ENCODE measurements at places on chromosomes 2 and 18.

DNA sequence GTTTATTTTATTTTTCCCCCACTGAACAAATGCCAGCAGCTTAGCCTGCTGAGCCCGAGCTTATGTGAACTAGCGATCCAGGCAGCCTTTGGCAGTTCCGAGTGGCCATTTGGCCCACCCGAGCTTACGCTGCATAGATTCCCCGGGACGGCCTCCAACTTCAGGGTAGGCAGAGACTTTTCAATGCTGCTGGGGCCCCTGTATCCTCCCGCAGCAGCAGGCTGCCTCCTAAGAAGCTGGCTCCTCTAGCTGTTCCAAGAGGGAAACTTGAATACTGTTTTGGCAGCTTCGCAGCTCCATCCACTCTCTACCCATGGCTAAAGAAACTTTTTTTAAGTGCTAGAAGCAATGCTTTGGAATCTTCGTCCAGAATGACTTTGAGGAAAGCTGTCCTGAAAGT, 295.2 kb downstream of the SS18 start:
- no peak for DNase-seq

GRCh38 chr2:18282026-18282425, 278.4 kb downstream of the RDH14 start:
- DNase-seq, result no peak

GRCh38 chr2:22867973-22868372, 517.0 kb upstream of the KLHL29 start:
- no peak for DNase-seq

- no peak for DNase-seq
These were observed 59.7 kb upstream of the PDK1 start for GRCh38 chr2:172496160-172496608.

- no peak for DNase-seq
These were observed 62.7 kb upstream of the GATA6 start for GRCh38 chr18:22106536-22107292.

GRCh38 chr2:157459486-157459885, 15.6 kb upstream of the CYTIP start:
- DNase-seq, result no peak

DNA sequence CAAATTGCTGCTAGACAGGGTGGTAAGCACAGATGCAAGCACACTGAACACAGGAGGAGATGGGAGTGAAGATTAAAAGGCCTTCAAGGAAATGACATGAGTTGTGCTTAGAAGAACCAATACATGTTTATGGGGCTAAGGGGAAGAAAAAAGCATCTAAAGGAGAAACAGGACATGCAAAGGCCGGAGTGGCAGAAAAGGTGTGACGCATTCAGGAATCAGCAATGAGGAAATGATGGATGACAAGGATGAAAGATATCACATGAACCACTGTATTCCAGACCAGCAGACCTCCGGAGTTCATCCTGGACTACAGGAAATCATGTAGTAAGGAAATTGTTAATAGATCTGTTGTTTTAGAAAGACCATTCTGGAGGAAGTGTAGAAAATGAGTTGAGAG, 42.8 kb downstream of the PPP4R1 start:
- DNase-seq, result no peak

DNA sequence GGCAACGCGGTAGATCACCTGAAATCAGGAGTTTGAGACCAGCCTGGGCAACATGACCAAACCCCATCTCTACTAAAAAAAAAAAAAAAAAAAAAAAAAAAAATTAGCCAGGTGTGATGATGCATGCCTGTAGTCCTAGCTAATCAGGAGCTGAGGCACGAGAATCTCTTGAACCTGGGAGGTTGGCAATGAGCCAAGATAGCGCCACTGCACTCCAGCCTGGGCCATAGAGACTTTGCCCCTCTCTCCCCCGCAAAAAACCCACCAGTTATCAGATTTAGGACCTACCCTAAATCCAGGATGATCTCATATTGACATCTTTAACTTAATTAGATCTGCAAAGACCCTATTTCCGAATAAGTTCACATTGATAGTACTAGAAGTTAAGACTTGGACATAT, 29.2 kb upstream of the LDAH start:
- no peak for DNase-seq

DNA sequence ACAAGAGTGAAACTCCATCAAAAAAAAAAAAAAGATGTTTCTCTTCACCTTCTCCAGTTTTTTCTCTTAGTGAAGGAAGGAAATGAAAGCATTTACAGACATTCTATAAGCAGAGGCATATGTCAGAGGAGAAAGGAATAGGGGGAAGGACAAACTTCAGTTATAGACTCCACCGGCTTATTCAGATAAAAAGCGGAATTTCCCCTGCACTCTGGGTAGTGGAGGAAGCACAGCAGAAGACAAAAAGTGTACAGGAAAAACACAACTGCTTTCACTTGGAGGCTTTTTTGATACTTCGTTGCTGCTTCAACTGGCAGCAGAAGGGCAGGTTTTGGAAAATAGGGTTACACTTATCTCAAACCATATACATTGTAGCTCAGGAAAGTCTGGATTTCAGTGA, 3.2 kb upstream of the MGAT4A start:
- no peak for DNase-seq

- no peak for DNase-seq
These were observed 48.4 kb downstream of the MTX2 start for GRCh38 chr2:176317623-176318065.

DNA sequence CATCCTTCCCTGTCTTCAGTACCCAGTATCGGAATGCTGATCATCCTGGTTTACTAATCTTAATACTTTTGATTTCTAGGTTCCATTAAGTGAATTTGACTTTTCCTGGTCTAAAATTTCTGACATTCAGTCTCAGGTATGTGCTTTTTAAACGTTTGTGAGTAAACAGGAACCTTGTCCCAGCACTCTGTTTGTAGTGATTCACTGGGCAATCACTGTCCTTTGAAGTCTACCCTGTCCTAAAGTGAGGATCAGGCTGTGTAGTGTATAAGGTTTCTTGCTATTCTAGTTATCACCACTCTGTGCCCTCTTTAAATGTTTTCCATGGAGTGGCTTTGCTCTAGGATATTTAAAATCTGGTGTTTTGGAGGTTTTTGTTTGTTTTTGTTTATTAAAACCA, 14.4 kb downstream of the DDX18 start:
- DNase-seq, result no peak

- no peak for DNase-seq
These were observed 99.8 kb upstream of the KCNH7 start for GRCh38 chr2:162938387-162938786.

- no peak for DNase-seq
These were observed 72.2 kb downstream of the CELF4 start for GRCh38 chr18:37493352-37493935.

GRCh38 chr2:217279556-217279955, 419.7 kb upstream of the TNP1 start:
- no peak for DNase-seq

DNA sequence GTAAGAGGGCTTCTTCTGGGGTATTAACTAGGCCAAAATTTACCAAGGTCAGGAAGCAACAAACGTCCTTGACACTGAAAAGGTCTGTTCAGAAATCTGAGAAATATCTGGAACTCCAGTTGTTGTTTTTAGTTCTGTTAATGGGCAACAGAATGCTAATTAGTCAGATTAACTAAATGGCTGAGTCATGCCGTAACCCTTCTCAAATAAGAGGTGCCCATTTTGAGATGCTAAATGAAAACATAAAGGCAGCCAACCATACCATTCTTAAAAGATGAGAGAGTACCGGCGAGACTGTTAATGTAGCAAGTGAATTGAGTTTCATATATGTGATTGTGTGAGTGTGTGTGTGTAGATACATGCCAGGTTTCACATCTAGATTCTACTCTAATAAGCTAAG, 147.9 kb upstream of the GAREM1 start:
- no peak for DNase-seq
